ENCODE measurements at places on chromosomes 12 and 14.
A peak's percentile ranks its signal among the peaks of the same experiment; 100 is the strongest.

DNA sequence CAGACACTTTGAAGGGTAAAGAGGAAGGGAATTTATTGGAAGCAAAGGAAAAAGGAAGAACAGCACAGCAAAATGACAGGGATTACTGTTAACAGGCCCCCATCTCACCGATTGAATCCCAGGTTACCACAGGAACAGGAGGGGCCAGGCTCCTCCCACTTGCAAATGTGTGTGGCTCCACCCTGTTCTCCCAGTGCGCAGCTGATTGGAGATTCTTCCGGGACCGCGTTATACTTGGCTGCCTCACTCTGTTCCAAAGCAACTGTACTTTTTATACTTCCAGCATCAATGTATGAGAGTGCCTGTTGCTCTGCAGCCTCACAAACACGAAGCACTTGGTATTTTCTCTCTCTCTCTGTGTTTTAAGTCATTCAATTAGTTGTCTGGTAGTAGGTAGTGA is 273.6 kb upstream of the MDGA2 start:
- no peak for DNase-seq

DNA sequence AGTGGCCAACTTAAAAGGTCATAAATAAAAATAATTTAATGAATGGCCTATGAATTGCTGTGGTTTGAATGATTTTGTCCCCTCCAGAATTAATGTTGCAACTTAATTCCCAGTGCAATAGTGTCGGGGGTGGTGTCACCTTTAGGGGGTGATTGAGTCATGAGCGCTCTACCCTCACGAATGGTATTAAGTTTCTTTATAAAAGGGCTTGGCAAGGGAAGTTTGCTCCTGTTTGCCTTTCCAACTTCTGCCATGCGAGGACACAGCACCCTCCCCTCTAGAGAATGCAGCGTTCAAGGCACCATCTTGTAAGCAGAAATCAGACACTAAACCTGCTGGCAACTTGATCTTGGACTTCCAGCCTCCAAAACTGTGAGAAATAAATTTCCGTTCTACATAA is 253.3 kb downstream of the ATXN7L3B start:
- no peak for DNase-seq

DNA sequence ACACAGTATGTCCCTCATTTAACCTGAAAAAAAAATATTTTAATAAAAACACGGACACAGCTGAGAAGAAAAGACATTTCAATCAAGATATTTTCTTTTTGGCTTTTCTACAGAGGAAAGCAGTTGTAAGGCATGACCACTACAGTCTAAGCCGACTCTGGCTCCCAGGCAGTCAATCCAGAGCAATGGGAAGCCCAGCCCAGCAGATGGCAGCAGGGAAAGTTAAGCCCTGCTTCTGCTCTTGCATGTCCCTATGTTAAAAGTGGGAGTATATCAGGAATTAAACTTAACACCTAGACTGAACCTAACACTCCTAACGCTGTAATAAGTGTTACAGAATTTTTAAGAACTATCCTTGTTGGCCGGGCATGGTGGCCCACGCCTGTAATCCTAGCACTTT is 19.5 kb upstream of the HAL start:
- DNase-seq, result peak; percentile 43

GRCh38 chr14:76701981-76702380 is 59.3 kb upstream of the VASH1 start:
- no peak for DNase-seq

GRCh38 chr12:62802984-62803383 is 132.0 kb downstream of the PPM1H start:
- DNase-seq, result peak; percentile 18

DNA sequence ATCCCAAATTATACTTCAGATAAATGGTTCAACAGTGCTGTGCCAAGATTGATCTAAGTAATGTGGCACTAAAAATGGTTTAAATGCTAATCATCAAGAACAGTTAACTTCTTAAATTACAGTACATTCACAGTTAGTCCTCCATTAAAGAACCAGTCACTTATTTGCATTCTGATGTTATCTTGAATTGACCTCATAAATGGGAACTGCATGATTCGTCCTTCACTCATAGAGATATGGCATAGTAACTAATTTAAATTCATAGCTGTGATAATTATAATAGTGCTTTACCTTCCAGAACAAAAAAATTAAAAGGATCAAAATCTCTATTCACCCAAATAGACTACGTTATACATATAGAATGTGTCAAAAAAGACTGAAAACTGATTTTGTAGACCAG is 61.1 kb downstream of the COCH start:
- no peak for DNase-seq

DNA sequence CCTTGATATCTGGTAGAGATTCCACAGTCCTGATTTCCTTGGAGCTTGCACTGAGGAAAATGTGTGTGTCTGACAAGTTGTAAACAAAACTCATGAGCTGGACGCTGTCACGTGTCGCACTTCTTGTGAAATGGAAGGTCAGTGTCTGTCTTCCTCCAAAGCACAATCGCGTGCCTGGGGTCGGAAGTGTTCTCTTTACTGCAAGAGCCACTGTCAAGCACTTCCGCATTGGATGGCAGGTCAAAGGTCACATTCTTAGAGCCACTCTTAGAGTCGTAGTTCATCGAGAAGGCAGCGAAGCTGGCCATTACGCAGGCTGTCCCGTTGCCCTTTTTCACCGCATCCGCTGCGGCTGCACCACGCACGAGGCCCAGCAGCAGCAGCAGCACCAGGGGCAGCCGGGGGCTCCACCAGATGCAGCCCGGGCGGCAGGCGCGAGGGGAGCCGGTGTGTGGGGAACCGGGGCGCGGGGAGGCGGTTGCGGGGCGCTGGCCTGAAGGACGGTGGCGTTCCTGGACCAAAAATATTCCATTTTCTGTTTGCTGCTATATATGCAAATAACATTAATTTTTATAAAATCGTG is 45.0 kb downstream of the LRTM2 start:
- no peak for DNase-seq

DNA sequence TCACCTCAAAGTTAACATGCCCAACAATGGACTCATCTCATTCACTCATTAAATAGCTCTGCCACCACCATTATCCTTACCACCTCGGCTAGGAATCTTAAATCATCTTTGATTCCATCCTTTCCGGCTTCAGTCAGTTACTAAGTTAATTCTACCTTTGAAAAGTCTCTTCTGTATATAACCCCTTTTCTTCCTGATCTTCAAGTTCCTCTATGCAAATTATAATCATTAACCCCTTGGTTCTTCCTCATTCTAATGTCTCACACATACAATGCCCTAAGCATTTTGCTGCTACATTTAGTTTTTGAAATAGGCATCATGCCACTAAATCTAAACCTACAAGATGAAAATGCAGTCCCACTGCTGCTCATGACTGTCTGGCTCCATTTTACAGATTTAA is 51.6 kb downstream of the ATP2B1 start:
- DNase-seq, result no peak

GRCh38 chr12:55675666-55676065 is 32.0 kb downstream of the ITGA7 start:
- no peak for DNase-seq

DNA sequence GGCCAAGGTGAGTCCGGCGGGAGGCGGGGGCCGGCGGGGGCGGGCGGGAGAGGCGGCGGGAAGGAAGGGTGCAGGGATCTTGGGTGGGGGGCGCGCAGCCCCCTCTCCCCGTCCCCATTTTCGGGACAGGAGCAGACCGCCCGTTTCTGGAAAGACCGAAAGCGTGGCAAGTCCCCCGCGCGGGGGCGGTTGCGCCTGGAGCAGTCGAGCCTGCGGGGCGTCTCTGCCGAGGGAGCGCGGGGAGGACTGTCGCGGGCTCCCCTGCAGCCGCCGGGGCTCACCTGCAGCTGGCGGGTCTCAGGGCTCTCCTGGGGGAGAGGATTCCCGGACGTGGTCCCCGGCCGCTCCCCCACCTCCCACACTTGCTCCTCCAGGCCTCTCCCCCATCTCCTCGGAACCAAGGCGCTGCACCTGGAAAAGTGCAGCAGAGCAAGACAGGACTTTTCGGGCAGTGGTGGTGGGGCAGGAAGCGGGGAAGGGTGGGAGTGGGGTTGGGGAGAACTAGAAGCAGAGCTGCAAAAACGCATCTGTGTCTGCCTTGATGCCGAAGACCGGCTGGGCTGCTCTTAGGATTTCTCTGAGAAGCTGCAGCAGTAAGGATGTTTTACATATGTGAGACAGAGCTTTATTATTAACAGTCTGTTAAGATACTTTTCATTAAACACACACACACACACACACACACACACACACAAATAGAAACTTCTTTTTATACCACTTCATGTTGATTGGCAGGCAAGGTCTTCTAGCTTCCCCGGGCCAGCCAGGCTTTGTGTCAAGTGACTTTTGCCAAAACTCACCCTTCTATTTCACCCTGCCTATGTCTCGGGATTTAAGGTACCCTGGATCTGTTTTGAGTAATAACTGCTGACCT is 677 bp downstream of the C12orf75 start:
- peak; percentile 23 for DNase-seq

DNA sequence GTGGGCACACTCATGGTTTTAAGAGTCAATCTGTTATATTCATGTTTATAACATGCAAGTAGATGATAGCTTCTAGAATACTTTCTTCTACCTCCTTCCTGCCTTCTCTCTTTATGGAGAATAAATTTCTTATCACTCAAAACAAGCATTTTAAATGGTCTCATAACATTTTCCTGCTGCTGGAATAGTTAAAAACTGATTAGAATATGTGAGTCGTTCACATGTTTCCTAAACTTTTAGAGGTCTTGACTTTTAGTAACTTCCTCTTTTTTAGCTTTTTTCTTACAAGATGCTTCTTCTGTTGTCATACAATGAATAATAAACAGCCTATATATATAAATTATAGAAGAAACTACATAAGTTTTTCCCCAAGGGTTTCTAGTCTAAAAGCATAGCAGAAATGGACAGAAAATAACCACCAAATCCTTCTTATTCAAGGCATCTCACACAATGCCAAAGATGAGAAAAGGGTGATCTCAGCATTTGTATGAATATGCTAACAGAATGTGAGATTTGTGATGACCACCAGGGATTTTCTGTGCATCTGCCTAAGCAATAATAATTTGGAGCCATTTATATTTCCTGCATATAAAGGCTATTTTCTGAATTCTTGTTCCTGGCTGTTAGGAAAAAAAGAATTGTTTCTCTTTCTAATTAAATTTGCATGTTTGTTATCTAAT is 127.8 kb downstream of the DAAM1 start:
- no peak for DNase-seq

- DNase-seq, result peak; percentile 9
Observed at GRCh38 chr12:99658671-99659349, 11.3 kb downstream of the GARIN6 start.

DNA sequence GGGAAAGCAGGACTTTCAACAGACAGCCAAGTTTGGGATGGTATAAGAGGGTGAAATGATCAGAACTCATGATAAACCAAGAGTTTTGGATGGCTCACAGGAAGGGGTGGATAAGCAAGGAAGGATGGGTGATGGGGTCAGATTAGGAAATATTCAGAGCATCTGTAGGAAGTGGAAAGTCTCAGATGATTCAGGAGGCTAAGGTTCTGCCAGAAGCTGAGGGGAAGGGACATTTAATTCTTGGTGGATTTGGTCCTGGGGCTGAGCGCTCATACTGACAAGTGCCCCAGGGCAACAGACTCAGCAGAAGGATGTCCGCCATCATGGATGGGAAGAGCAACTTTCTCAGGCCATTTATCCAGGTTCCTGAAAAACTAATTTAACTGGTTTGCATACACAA is 28.4 kb upstream of the BDKRB2 start:
- DNase-seq, result peak; percentile 56

DNA sequence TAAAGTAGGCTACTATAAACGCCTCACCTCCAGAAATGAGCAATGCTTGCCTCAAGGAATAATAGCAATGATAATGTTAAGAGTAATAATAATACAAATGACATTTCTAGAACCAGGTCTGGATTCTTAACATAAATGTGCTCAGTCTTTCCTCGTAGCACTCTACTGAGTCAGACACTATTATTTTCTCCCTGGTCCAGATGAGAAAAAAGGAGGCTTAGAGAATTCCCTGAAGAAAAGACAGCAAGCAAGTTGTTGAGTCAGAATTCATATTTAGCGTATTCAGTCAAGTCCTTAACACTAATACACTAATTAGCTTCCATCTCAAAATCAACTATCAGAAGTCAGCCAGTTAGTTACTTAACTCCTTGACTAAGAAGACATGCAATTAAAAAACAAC is 13.2 kb downstream of the KCNC2 start:
- no peak for DNase-seq

DNA sequence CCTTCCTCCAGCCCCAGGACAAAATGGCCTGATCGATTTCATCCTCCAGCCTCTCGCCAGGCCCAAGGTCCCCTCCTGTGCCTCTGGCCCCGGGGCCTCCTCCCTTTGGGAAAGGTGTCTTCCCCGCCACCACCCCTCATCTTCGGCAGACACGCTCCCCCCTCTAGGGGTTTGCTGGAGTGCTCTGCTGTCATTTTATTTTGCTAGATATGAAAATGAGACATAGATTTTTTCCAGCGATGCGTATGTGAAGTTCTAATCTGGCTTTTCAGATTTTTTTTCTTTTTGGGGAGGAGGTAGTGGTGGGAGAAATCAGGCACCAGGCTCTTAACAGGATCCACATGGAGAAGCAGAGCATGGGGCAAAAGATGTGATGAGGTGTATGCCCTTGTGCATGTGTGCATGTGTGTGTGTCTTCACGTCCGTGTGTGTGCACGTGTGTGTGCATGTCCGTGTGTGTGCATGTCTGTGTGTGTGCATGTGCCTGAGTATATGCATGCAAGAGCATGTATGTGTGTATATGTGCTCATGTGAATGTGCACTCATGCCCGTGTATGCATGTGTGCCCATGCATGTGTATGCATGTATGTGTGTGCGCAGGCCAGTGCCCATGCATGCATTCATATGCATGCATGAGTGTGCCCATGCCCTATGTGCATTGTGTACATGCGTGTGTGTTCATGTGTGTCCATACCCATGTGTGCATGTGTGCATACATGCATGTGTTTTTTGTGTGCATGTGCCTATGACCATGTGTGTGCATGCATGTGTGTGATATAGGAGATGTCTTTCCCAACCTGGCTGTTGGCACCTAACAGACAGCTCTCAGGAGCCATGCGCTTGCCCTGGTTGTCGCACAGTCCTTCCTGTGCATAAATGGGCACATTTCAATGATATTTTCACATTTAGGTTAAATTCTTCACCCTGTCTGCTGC is 203.0 kb downstream of the RBM19 start:
- no peak for DNase-seq

DNA sequence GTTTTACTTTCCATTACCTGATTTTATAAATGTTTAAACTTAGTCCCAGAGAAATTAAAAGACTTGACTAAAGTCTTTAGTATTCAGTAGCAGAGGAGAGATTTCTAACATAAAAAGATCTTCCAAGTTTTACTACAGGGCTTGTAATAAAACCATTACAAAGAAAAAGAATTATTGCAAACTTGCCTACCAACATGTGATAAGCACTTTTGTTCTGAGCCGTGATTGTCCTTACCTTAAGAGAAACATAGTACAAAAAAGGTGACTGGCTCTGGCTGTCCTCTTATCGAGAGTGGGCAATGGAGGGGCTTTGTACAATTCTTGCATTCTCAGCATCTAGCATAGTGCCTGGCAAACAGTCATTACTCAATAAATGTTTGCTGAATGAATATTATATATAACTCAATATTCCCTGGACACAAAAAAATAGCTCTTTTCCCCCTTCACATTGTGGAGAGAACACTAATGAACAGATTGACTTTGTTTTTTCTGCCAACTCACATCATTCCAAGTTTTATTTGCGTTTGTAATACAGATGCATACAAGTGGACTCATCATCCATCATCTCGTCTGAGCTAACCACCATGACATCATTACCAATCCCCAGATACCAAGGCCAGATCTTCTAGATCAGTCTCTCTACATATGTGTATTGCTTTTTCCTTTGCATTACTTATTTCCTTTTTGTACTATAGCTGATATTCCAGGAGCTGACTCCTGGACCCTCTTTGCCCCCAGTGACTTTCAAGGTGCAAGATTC is 192.8 kb upstream of the EEA1 start:
- peak; percentile 88 for DNase-seq

- DNase-seq, result no peak
Observed at GRCh38 chr12:2677142-2677880, 117.5 kb upstream of the FKBP4 start.

Measured in fibroblast of lung (primary cell).